ENCODE measurements at places on chromosomes 3 and 15. TPM values are rescaled to one million over a fixed set of nuclear protein-coding genes. Genes with fewer than 3 reads are reported as not detected.

The ATP13A5 gene
- not detected for total RNA-seq

The OR5K2 gene
- not detected for total RNA-seq

The CHRNA5 gene
- total RNA-seq: 6.0 TPM

The AADACL2 gene
- total RNA-seq: not detected

The SYNM gene
- 4.1 TPM for total RNA-seq

The EIF5A2 gene
- total RNA-seq: 5.2 TPM

The CLASP2 gene
- total RNA-seq: 31.0 TPM

The CD47 gene
- 18.1 TPM for total RNA-seq

The OCA2 gene
- total RNA-seq: 0.49 TPM

The C3orf62 gene
- total RNA-seq: 0.76 TPM

The RGMA gene
- 0.98 TPM for total RNA-seq

The GCNT3 gene
- 1.6 TPM for total RNA-seq

The STRC gene
- not detected for total RNA-seq

The KY gene
- total RNA-seq: not detected

The SLC6A1 gene
- total RNA-seq: not detected

The TTLL13 gene
- under 0.01 TPM for total RNA-seq

The GOLGA6B gene
- total RNA-seq: not detected
